HEK293T (cell line): ENCODE measurements at places on chromosomes 11 and 22.

GRCh38 chr11:45606514-45607281 lies 58.7 kb downstream of the CHST1 start:
- DNase-seq, result no peak

DNA sequence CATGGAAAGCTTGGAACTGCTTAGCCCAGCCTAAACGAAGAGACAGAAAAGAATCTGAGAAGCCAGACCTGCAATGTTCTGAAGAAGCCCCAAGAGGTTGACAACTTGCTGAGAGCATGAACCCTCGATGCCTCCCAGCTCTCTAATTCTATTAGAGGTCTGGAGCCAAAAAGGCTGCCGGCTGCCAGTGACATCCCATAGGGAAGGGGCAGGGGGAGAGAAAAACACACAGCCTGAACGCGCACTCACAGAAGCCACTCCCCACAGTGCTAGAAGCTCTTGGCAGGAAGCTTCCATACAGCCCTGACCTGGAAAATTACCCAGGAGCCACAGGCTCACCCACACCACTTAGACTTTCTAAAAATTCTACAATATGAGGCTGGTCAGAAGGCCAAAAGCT lies 18.3 kb downstream of the POLDIP3 start:
- no peak for DNase-seq

DNA sequence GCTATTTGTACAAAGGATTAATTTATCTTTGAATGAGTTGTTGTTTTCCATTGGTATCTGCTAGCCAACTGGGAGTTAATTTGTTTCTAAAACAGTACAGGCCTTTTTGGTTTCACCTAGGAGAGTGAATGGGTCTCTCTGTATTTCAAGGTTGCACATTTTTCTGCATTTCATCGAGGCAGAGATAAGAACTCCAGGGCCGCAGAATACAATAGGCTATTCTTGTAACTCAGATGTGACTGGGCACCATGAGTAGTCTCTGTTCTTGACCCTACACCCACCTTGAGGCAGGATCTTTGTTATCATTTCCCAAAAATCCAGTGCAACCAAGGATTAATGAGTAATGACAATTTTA lies 51.7 kb upstream of the OR9Q1 start:
- no peak for DNase-seq

DNA sequence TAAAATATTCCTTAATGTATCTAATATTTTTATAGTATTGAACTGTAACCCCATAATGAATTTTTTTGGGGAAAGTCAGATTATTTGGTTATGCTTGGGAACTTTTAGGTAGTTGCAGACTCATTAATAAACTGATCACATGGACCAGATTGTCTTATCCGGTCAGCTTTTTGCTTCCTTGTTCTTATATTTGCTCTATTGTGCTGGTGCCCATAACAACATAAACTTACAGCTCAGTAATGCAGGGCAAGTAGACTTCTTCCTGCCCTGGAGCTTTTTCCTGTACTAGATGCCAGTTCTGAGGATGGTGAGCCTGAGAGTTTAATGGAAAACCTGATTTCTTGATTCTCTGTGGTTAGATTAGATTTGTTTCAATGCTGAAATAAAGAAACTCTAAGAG lies 53.2 kb downstream of the MTMR3 start:
- no peak for DNase-seq

DNA sequence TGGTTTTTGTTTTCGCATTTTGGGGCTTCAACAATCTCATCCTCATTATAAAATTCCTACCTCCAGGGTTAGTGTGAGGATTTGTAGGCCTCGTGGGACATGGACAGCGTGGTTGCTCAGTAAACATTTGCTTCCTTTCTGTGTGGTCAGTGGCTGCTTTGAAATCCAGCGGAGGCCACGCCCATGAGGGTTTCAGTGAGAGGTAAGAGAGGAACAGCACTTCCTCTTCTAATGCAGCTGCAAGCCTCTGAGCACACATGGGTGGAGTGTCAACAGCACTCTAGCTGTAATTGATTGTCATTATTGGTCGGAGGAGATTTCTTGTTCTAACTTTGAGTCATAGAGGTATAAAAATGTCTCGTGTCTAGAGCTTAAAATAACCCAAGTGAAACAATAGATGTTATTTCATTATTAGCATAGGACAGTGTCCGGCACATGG lies 6.0 kb upstream of the ARHGAP42 start:
- no peak for DNase-seq

GRCh38 chr11:2114430-2115241 lies 24.6 kb downstream of the IGF2 start:
- no peak for DNase-seq

GRCh38 chr11:6607190-6607795 lies 3.7 kb downstream of the ILK start:
- DNase-seq, result no peak

DNA sequence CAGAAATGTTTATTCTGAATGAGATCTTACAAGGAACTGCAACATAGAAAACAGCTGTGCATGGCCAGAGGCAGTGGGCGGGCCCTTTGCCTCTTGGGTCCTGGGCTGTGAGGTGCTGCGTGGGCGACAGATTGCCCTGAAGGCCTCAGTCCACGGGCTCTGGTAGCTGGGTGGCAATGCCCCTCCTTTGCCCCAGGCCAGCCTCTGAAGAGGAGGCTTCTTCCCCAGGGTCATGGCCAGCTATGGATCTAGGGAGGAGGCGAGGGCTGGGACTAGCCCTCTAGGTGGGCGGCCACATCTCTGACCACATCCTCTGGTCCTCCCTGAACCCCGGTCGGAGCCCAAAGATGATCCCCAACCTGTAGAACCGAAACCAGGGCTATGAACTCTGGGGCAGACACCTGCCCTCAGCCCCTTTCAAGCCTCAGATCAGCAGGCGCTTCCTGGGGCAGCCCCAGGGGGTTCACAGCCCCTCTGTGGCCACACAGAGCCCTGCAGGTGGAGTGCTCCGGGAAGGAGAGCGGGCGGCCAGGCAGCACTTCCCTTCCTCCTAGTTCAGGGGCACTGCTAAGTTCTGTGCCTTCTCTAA lies 6.6 kb upstream of the CDC42BPG start:
- DNase-seq, result no peak

DNA sequence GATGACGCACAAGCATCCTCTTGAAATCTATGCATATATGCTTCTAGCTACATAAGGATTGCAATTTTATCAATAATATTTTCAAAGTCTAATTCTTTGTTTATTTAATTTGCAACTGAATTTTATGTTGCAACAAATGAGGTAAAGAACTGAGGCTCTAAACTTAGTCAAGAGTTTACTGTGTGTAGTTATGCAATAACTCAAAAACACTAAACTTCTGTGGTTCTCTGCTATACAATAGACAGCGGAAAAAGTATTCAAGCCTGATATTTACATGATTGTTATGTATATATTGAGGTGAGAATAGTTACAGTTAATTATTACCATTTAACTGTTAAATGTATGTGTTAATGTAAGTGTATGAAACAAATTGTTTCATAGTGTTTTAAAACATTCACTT lies 32.9 kb downstream of the MSANTD4 start:
- DNase-seq, result no peak

DNA sequence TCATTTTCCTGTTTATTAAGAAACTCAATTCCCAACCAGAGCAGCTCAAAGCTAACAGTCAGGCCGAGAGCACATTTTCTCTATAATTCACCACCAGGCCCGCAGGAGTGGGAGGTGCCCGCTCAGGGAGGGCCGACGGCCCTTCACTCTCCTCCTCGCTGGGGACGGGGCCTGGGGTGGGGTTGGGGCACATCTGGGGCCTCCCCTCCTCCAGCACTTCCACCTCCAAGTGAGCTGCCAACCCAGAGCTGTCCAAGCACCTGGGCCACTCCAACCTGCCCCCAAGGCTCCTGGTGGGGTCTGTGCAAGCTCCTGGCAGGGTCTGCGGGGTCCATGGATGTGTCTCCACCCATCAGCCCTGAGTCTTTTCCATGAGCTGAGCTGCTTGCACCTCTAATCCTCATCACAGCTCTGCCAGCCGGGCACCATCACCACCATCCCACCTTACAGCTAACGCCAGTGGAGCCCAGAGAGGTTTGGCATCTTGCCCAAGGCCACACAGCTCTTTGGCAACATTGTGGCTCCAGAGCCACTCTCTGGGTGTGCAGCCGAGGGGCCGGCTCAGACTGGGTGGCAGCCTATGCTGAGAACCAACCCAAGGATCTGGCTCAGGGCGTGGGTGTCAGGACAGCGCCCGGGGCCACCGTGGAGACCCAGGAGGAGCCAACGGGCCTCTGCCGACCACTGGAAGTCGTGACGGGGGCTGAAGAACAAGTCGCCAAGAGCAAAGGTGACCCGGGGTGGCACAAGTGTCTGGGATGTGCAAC lies 193.5 kb downstream of the BRD1 start:
- no peak for DNase-seq

DNA sequence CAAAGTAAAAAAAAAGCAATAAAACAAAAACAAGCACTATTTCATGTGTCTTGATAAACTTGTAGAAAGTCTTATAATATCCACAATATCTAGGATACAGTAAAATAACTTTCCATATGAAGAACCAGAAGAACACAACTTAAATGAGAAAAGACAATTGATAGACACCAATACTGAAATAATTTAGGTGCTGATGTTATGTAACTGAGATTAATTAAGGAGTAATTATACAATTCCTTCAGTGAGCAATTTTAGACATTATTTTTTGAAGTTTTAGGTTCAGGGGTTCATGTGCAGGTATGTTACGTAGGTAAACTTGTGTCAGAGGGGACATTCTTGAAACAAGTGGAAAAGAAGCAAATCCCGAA lies 88.3 kb upstream of the VPREB1 start:
- no peak for DNase-seq

DNA sequence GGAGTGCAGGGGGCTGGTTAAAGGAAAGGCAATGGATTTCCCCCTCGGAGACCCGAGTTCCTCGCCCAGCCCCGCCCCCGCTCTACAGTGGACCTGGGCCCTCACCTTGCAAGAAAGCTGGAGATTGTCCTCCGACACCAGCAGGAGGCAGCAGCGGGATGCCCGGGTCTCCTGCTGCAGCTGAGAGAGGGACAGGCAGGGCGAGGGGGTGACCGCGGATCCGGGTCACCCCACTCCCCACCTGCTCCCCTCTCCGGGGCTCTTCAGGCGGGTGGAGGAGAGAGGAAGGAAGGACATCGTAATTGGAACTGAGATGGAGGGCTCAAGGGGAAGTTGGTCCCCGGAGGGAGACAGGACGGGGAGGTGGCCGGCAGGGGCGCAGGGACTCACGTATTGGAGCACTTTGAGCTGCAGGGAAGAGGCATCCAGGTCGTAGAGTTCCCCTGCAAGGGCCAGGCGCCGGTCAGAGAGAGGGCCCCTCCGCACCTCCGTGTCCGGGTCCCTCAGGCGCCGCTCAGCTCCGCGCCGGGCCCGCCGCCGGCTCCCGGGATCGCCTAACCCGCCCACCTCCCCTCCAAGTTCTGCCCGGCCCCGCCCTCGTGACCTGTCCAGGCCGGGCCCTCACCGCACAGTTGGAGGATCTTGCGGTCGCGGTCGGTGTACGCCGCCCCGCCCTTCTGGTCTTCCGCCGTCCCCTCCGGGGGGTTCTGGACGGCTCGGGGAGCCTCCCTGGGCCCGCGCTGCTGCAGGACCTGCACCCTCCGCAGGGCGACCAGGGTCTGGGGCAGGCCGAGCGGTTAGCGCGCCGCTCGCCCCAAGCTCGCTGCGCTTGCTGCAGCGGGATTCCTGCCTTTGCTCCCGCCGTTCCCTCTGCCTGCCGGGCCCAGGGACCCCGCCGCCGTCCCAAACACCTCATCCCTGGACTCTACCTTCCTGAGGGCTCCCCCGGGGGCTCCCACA lies 84.1 kb downstream of the PDE2A start:
- DNase-seq, result peak; percentile 70

GRCh38 chr11:95680169-95680929 lies 109.2 kb downstream of the FAM76B start:
- DNase-seq, result no peak

GRCh38 chr22:39955675-39956074 lies 4.5 kb upstream of the TMA7B start:
- DNase-seq, result no peak

GRCh38 chr11:67178878-67179277 lies 59.8 kb downstream of the KDM2A start:
- DNase-seq, result no peak

GRCh38 chr11:70928854-70929598 lies 323.4 kb downstream of the SHANK2 start:
- DNase-seq, result no peak

- DNase-seq, result no peak
Observed at GRCh38 chr11:130118165-130118564, 41.4 kb upstream of the ST14 start.

DNA sequence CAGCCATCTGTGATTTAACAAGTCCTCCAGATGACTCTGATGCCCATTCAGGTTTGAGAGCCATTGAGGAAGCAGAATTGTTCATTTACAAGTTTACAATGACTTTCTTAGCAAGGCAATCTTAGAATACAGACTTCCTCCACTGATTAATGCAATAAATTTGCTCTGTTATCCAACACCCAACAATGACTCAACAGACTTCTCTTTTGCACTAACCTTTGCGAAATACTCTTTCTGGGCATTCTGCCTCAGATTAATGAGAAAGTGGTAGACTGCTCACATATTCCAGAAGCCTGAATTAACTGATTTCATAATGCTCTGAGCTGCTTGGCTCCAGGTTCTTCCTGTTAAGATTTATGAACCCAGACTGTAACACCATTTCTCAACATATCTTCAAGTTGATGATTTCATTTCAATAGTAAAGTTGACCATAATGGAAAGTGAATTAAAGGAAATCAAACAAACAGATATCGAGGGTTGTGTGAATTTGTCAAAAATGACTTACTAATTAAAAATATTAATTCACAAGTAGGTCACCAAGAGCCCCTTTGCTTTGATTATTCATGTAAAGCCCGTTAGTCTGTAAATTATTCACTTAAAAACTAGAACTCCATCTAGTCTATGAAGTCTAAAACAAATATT lies 70.5 kb upstream of the BLID start:
- DNase-seq, result no peak

- no peak for DNase-seq
Observed at GRCh38 chr11:102791271-102792036, 6.5 kb downstream of the MMP1 start.
